ENCODE measurements at places on chromosomes 1 and 21.

- no peak for DNase-seq
Measured at GRCh38 chr1:214518361-214518760, 33.0 kb downstream of the PTPN14 start.

GRCh38 chr21:18138507-18138906 is 106.1 kb upstream of the CHODL start:
- no peak for DNase-seq

GRCh38 chr1:48500541-48501450 is 28.8 kb upstream of the SPATA6 start:
- DNase-seq, result no peak

DNA sequence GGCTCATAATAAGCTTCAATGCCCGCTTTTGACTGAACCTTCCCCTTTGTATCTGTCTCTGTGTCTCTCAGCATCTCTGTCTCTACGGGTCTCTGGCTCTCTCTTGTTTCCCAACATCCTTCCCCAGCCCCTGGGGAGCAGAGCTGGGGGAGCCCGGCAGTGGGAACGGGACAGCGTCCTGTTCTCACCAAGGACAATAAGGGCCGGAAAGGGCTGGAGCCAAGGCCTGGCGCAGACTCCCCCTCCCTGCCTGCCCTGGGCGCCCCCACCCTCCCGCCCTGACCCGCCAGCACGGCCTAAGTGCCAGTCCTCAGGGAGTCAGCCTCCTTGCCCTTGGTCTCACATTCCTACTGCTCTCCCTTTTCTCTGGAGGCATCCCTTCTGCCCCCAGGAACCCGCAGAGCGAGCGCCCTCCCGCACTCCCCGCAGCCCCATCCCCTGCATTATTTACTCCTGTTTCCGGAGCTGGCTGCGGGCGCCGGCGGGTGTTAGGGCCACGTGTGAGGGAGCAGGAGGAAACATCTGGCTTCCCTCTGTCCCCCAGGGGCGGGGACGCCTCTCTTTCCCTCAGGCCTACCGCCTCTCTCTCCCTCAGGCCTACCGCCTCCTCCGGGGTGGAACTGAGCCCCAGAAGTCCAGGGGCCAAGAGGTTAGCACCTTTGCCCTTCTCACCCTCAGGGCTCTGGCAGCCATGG is 6.5 kb downstream of the KRTCAP2 start:
- DNase-seq, result peak; percentile 28

DNA sequence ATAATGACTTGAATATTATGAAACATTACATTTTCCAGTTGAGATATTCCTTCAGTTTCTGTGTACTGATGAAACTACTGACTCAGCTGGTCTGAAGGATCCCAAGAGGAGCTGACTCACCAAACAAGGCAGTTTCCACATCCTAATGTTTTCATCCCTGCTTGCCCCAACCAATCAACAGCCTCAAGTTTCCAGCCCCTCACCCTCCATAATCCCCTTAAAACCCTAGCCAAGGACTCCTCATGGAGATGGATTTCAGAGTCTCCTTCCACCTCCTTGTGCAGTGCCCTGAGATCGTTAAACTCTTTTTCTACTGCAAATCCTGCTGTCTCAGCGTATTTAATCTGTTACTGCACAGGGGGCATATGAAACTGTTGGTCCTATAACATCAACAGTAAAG is 83.1 kb upstream of the HAO2 start:
- DNase-seq, result no peak

DNA sequence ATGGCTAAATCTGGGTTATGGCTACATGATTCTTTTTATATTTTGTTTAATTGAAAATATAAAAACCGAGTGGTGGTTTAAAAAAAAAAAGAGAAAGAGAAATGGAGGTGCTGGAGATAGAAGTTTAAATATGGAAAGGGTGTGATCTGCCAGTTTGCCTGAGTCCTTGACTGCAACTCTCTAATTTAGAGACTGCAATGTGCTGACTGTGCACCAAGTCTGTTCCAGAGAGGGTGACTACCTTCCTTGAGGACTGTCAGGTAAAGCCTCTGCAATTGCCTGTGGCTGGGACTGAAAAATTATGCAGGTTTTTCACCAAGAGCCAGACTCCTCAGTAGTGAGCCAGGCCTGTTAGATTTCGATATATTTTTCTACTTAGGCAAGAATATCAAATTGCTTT is 1326.3 kb downstream of the BRINP3 start:
- no peak for DNase-seq

GRCh38 chr1:173426057-173426456 is 51.1 kb upstream of the PRDX6 start:
- no peak for DNase-seq

DNA sequence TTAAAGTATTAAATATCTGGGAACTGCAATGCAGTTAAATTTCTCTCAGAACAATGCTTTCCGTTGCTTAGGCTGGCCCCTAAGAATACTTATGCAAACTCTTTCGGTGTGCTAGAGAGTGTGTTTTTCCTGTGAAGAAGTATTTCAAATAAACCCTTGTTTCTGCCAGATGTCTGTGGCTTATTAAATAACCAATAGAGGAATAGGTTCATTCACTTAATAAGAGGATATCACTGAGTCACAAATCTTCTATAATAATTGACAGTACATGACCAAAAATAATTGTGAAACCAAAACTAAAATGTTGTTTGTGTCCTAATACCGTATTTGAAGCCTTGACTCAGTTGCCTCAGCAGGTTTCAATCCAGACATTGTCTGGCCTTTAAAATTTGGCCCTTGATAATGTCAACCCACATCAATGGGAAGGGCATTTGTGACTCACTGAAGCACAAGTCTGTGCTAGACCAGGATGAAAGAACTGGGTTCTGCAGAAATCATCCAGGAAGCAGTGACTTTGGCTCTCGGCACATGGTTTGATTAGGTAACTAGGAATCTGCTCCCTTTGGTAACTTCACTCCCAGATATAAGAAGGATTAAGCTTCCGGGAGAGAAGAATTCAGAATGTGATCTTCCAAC is 104.2 kb upstream of the BARHL2 start:
- DNase-seq, result no peak

DNA sequence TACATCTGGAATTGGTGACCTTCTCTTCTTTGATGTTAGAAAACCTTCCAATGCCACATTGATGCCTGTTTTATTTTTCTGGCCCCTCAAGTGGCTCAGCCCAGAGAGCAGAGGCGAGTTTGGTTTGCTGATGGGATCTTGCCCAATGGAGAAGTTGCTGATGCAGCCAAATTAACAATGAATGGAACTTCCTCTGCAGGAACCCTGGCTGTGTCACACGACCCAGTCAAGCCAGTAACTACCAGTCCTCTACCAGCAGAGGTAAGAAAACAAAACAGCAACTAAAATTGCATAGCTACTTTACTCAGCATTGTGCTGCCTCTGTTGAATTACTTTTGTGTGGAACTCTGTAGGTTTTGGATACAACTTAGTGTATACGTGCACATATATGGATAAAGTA is 97.6 kb downstream of the CC2D1B start:
- DNase-seq, result no peak

GRCh38 chr1:214198571-214198970 is 82.4 kb upstream of the SMYD2 start:
- no peak for DNase-seq

GRCh38 chr1:210372931-210373627 is 44.4 kb downstream of the HHAT start:
- no peak for DNase-seq

DNA sequence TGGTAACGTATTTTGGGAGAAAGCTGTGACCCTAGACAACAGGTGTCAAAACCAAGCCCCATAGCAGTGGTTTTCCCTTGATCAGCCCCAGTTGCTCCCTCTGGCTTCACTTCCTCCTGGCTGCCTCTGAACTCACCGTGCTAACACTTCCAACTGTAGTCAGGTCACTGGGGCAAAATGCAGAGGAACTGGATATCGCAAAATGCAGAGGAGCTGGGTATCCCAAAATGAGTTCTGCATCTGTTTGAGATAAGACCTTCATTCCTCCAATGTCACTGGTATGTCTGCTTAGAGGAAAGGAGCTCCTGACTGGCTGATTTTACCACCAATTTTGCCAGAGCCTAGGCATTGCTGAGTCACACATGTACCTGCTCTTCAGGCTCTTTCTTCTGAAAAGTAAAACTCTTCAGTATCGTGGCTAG is 19.6 kb upstream of the TACSTD2 start:
- no peak for DNase-seq

GRCh38 chr1:182288749-182289604 is 102.6 kb downstream of the GLUL start:
- no peak for DNase-seq

DNA sequence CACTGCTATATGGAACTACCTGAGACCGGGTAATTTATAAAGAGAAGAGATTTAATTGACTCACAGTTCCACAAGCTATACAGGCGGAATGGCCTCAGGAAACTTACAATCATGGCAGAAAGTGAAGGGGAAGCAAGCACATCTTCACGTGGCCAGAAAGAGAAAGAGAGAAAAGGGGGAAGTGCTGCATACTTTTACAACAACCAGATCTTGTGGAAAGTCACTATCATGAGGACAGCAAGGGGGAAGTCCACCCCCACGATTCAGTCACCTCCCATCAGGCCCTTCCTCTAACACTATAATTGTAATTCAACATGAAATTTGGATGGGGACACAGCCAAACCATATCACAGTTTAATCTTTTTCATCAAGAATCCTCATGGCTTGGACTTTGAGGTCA is 339.2 kb upstream of the AJAP1 start:
- no peak for DNase-seq

- DNase-seq, result no peak
Measured at GRCh38 chr1:173122344-173122935, 71.7 kb upstream of the TNFSF18 start.

DNA sequence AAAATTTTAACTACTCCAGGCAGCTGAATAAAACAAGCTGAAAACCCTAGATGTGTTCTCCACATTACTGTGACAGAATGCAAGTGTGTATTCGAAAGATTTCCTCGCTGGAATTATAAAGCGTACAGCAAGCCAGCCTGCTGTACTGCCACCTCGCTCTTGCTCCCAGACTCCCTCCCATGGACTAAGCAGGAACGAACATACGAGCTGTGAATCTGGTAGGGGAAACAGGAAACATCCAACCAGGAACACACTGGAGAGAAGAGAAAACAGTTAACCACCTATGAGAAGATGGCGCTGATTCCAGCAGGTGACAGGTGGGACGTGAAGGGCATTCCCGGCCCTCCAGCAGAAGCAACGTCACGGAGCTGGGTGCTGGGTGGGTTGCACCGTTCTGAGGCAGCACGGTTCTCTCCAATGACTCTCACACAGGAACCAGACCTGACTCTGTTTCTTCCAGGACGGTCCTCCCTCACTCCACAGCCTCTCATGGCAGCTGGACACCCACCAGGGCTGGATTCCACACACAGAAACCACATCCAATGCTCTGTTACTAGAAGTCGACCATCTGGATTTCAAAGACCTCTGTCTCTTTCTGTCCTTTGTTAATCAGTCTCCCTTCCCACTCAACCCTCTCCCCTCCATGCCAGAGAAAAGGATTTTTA is 219.2 kb downstream of the RERE start:
- no peak for DNase-seq

DNA sequence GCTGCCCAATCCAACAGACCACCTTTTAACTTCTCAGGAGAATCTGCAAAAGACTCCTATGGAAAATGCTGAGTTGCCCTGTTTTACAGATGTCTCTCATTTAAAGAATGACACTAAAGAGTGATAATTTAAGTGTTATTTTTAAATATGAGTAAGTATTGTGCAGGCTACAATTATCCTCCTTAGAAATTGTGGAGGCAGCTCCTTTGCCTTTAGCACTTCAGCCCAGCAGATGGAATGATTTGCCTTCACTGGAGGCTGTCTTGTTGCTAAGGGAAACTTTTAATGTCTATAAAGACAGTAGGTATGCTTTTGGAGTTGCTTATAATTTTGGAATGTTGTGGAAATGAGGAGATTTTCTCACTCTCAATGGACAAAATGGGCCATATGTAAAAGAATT is 1345.5 kb downstream of the NCAM2 start:
- no peak for DNase-seq

- no peak for DNase-seq
Measured at GRCh38 chr1:180525715-180526039, 23.3 kb upstream of the ACBD6 start.

GRCh38 chr1:230401763-230402294 is 24.3 kb downstream of the PGBD5 start:
- no peak for DNase-seq

- no peak for DNase-seq
Measured at GRCh38 chr1:65255035-65255655, 54.2 kb upstream of the DNAJC6 start.

GRCh38 chr1:47701741-47702515 is 264.1 kb downstream of the FOXD2 start:
- DNase-seq, result no peak

DNA sequence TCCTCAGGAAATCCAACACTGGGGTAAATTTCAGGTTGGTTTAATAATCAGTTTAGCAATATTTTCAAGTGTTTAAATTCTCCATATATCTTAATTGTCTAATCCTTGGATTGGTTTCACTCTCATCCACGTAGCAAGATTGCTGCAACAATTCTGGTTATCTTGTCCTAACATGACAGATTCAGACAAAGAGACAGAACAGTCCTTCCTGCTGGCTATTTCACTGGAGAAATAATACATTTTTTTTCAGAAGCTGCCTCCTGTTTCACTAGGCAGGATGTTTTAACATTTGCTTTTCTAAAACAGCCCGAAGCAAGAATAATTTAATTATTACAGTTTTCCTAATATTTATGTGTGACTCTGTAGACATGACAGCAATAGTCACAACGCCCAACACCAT is 2011.2 kb downstream of the NCAM2 start:
- DNase-seq, result no peak

DNA sequence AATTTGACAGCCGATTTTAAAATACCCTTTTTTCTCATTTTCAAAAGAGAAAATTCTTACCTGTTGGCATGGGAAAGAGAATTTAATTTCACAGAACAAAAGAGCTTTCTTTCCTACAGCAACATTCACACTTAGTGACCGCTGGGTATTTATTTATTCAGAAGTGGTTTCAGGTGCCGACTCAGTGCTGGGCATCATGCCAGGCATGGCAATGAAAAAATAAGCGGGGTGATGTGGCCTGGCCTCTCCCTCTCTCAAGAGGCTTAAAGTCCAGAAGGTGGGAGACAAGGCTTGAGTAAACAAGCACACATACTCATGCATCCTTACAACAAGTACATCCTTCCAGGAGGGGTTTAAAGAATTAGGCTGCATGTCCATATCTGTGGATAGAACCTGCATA is 4.1 kb upstream of the PCP4 start:
- no peak for DNase-seq

GRCh38 chr1:114745291-114745690 is 12.5 kb downstream of the CSDE1 start:
- no peak for DNase-seq
